ENCODE measurements at places on chromosomes 3 and 15. TPM values are rescaled to one million over a fixed set of nuclear protein-coding genes. Genes with fewer than 3 reads are reported as not detected.

DNA sequence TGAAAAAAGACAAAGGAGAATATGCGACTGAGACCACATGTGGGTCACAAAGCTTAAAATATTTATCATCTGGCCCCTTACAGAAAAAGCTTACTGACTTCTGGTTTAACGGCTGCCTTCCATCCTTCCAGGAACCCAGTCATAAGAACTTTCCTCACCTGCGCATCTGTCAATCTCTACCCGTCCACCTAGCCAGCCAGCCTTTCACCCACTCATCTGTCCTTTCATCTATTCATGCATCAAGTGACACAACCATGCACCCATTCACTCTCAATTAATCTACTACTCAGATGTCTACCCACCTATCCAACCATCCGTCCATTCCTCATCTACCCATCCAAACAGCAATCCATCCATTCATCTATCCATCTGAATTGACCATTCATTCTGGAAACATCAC is 64.2 kb upstream of the NR2C2 start:
- no peak for DNase-seq

DNA sequence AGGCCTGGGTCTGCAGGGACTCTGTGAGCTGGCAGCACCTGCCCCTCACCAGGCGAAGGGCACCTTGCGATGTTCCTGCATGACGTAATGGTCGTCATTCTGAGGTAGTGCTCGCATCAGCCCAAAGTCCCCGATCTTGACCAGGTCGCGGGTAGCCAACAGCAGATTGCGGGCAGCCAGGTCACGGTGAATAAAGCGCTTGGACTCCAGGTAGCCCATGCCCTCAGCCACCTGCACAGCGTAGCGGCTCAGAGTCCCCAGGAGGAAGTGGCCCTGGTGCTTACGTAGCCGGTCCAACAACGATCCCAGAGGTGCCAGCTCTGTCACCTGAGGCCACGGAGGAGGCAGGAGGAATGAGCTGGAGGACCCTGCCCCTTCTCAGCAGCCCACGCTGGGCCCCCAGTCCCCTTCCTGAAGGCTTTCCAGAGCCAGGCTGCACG is 26.3 kb downstream of the TNK2 start:
- DNase-seq, result no peak

DNA sequence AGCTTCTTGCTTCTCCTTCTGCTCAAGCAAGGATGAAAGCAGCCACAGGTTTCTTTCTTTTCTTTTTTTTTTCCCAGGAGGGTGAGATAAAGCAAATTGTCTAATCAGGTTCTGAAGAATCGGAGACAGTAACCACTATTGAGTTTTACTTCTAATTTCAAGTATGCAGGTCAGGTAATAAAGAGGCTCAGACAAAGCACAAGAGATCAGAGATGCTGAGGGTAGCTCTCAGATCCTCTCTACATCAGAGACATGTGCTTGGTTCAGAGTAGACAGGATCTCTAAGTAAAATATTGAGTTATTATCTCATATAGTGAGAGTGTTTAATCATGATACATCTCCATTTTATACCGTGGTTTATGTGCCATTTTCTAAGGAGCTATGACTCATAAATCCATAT is 168.5 kb downstream of the NFKBIZ start:
- DNase-seq, result no peak

DNA sequence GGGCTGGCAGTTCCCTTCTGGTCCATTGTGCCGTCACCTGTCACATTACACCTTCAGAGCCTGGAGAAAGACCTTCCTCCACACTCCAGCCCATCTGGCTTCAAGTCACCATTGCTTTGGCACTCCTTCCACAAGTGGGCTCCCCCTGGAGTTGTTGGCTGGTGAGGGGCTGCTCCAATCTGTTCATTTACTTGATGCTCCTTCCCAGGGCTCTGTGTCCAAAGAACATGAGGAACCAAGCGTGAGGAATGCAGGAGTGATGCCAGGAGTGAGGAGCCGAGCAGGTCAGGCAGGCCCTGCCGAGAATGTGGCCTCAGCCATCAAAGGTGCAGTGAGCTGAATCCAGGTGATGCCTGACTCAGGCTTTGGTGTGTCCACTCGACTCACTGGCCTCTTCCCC is 57.2 kb downstream of the OXNAD1 start:
- no peak for DNase-seq

GRCh38 chr3:183281126-183281797 is 28.2 kb downstream of the B3GNT5 start:
- no peak for DNase-seq

GRCh38 chr15:48031466-48031865 is 89.3 kb upstream of the SLC24A5 start:
- DNase-seq, result no peak

- peak; percentile 80 for DNase-seq
These were observed 46.5 kb downstream of the KLHDC8B start for GRCh38 chr3:49217688-49218470.

SKOR1 gene
- total RNA-seq, result 0.31 TPM

CAV3 gene
- 143 TPM for total RNA-seq
